ENCODE measurements at places on chromosomes 16 and 17.

DNA sequence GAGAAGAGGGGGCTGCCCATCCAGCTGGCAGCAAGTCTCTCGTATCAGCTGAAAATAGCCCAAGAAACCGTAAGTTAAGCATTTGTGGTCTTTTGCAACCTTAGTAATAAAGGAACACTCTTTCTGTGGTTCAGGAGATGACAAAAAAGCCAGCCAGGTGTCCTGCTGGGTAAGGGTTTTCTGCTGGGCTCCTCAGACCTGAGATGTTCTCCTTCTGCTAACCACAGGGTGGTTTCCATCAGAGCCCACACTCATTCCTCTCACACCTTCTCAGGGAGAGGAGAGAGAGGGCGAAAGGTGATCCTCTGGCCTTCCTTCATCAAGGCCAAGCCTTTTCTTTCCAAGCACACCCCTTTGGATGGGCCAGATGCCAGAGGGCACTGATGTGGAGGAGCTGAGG, 70.7 kb downstream of the TEX14 start:
- DNase-seq, result no peak

DNA sequence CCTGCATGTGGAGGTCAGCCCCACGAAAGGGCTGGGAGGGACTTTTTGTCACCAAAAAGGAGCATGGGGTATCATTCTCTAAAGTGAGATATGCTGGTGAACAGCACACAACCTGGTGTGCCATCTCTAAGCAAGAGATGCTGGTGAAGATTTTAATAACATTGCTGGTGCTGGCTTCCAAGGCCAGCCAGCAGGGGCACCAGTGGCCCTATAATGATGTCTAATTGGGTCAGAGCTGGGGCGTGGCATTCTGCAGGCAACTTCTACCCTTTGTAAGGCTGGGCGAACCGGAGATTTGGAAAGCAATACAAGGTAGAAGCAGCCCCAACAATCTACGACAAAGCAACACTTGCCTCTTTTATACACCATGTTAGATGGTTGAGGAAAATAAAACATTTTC, 16.8 kb downstream of the SDR42E1 start:
- DNase-seq, result no peak

- no peak for DNase-seq
Measured at GRCh38 chr17:50710025-50710424, 2.3 kb upstream of the ANKRD40 start.

DNA sequence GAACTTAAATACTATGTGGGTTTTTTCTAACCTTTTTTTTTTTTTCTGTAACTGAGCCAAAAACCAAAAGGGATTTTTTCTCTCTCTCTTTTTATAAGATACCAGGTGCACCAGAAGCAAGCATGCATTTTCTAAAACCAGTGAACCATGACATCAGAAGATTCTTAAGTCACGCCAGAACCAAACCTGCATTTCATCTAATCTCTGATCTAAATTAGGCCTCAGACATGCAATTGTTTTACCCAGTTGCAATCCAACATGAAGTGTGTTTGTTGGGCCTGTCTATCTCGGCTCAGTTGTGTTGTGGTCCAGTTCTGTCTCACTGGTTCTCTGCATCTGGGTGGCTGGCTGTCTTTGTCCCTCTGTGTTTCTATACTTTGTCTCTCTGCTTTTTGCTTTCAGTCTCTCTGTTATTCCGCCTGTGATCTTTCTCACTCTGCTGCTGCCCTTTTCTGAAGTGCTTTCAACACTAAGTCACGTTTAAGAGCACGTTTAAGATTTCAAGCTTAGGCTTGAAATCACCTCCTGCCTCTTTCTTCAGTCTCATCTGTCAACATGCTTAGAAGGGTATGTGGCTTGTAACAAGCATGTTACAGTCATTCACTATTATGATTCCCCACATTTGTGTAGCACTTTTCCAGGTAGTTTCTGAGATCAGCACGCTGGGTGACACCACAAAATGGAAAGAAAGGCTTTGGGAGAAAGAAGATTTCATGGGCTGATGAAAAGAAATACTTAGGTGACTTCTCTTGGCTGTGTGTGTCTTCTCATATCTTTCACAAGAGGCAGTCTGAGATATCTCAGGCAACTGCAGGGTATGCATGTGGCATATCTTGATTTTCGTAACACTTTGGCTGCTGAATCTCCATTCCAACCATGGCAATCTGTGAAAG, 488.9 kb downstream of the SHISA9 start:
- DNase-seq, result no peak

GRCh38 chr16:83769397-83770008, 38.3 kb upstream of the HSBP1 start:
- DNase-seq, result no peak

DNA sequence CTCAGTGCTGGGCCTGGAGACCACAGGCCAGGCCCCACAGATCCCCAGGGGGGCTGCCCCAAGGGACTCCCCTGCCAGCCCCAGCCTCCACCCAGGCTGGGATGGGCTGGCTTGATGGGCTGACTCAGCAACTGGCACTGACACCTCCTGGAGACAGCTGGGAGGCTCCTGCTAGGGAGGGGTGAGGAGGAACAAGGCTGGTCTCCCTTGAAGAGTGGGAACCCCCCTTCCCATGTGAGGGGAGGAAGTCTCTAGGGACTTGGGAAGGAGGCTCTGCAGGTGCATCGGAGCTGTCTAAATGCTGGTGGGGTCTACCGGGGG, 10.4 kb downstream of the NHERF1 start:
- no peak for DNase-seq

DNA sequence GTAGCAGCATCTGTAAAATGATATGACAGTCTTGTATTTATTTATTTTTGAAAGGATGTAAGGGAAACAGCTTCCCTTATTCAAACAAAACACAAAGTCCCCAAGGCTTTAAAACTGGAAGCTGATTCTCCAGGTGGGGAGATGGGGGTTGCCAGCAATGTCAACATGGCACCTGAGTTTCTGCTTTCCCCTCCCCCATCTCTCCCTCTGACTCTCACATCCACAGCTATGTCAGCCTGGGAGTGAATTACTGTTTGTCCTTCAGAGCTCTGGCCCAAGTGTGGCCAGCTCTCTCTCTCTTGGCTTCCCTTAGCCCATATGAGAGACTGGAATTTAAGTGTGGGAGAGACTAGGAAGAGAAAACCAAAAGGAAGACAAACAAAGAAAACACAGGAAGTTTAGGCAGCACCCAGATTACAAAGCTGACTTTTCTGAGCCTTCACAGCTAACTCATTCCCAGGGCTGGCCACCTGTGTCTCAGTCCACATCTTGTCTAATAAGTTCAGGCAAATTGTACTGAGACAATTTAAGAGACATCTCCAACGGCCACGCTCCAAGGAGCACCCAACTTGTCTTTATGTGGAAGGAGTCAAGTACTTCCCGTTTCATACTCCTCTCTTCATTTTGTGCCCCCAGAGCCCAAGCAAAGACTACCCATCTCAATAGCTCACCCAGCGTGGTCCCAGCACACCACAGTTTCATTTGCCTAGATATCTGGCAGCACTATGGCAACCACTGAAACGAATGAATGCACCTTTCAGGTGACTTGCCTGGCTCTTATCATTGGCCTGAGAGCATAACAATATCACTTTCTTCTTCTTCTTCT, 69.2 kb downstream of the SOX9 start:
- DNase-seq, result no peak

GRCh38 chr17:68305142-68305541, 13.8 kb downstream of the ARSG start:
- DNase-seq, result no peak

DNA sequence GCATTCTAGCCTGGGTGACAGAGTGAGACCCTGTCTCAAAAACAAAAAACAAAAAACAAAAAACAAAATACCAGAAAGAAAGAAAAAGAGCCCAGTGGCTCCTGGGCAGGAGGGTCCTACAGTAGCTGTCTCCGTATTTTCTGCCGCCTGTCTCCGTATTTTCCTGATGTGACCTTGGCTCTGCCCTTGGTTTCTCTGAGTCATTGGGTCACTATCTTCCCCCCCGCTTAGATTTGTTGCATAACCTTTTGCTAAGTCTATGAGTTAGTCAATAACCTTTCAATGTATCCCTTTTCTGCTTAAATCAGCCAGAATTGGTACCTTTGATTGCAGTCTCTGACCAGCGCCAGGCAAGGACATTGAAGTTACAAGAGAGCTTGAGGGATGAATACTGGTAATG, 36.9 kb downstream of the MIS12 start:
- DNase-seq, result no peak

DNA sequence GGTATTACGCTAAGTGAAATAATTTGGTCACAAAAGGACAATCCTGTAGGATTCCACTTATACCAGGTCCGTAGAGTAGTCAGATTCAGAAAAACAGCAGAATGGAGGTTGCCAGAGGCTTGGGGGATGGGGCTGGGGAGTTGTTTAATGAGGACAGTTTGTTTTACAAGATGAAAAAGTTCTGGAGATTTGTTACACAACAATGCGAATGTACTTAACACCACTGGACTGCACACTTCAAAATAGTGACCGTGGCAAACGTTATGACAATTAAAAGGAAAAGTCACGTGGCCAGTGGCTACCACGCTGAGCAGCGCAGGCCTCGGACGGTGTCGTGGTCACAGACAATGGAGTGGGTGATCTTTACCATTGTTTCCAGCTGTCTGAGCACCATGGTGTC, 338.1 kb downstream of the SEC14L1 start:
- no peak for DNase-seq

DNA sequence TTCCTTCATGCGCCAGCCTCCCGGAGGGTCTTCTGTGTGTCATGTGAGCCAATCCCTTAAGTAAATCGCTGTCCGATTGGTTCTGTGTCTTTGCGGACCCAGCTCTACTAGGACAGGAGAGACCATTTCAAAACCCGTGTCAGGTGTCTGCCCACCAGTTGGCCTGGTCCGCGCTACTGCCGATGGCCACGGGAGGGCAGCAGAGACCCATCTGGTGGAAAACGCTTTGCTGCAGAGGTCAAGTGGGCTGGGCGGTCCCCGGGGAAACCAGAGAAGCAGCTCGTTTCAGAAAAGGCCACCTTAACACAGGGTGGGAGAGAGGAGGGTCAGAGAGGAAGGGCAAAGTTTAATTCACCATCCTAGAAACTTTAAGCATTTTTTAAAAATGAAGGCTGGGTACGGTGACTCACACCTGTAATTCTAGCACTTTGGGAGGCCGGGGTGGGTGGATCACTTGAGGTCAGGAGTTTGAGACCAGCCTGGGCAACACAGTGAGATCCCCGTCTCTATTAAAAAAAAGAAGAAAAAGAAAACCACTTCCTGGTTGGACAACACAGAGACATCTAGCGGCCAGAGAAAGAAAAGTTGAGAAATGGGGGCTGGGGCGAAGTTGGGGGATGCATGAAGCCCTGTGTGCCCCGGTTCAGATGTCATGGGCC, 2.8 kb upstream of the CIBAR2 start:
- no peak for DNase-seq

GRCh38 chr17:5635949-5636348, 51.6 kb upstream of the NLRP1 start:
- DNase-seq, result no peak

- no peak for DNase-seq
Measured at GRCh38 chr16:85416228-85417109, 196.7 kb upstream of the GSE1 start.

- no peak for DNase-seq
Measured at GRCh38 chr17:1792495-1793446, 30.9 kb downstream of the SERPINF1 start.

- DNase-seq, result no peak
Measured at GRCh38 chr17:45273551-45273957, 11.7 kb upstream of the SPATA32 start.

DNA sequence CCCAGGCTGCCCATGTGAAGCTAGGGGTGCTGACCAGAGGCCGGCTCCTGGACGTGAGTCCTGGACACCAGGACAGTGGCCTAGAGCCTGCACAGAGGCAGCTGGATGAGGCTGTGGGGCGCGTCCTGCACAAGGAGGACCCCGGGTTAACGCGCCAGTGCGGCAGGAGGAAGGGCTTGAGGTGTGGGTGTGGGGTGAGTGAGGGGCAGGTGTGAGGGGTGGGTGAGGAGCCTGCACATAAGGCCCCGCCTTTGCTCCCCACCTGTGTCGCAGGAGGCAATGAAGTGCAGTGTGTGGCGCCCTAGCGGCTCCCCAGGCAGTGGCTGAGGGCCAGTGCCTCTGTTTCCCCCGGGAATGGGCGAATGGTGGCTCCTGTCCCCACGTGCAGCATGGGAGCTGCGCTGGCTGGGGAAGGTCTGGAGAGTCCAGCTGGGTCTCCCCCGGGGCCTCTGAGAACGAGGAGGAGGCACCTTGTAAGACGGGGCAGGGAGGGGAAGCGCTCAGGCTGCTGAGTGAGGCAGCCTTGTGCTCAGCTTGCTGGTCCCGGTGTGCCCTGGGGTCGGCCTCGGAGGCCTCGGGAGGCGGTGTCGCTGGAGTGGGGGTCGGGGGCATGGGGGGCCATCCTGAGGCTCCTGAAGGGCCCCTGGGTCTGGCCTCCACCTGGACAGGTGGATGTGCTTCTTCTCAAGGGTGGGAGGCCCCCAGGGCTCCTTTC, 3.2 kb downstream of the CD7 start:
- no peak for DNase-seq

DNA sequence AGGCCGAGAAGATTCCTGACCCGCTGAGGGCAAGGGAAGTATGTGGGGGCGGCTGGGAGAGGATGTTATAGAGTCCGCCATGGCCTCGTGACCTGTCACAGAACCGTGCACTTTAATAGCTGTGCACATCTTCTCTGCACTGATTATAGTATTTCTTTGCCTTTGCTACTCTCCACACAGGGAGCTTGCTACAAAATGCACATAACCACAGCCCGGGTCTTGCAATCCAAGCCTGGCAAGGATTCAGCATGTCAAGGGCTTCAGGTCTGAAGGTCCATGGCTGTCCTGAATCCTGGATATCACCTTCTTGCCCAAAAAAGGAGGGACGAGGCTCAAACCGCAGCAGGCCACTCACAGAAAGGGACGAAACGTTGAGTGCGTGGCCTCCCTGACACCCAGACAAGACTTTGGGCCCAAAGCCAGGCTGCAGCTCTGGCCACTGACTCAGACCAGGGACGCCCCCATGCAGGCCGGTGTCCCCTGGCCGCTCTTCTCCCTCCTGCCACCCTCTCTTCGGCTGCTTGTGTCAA, 43.7 kb downstream of the USP22 start:
- no peak for DNase-seq

DNA sequence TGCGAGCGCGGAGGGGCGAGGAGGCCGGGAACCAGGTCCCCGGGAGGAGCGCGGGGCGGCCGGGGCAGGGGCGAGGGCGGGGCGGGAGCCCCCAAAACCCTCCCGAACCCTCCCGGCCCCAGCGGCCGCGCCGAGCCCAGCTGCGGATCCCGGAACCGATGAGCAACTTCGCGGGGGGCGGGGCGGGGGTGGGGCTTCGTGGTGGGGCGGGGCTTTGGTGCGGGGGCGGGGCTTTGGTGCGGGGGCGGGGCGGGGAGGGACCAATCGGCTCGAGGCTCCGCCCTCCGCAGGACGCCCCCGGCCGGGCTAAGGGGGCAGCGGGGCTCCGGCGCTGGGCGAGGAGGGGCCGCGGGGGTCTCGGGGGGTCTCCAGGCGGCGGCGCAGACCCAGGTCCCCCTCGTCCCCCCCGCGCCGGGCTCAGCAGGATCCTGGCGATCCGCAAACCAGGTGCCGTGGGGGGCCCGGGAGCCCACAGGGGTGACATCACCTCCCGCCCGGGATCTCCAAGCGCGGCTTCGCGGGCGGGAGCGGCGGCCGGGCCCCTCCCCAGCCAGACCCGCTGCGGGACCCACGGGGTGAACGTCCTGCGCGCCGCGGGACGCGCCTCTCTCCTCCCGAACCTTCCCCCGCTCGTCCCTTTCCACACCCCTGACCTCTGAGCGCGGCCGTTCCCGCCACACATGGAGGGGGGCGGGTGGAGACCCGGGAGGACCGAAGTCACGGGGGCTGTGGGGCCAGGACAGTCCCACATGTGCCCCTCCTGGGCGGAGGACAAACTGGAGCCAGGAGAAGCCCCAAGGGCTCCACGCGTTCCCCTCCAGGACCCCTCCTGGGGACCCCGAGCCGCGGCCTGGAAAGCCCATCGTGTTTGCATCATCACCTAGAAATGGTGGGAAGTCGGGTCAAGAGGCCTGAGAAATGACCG, at the start of gene ABR:
ABR (minus strand) TSS at position 164 of the 925 bp plus-strand sequence. CDS start 254 bp downstream, outside the sequence.
- DNase-seq, result no peak

Data from HFF-Myc (cell line).